AG09309 (cell line): ENCODE measurements at places on chromosomes 5 and 9.

DNA sequence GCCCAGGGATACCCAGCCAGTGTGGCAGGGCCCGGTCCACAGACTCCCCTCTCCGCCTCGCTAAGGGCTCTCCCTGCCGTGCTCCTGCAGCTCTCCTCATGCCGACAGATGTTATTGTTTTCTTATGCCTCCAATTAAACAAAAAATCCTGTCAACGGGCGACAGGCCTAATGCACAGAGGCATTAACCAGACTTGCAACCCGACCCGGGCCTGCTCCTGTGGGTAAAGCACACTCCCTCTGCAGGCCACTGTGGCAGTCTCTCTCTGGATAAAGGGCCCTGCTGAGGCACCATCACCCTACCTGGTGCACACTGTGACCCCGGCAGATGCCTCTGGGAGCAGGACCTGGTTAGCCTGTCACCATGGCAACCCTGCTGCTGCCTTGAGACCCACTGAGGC is 27.5 kb upstream of the HAND1 start:
- DNase-seq, result no peak

DNA sequence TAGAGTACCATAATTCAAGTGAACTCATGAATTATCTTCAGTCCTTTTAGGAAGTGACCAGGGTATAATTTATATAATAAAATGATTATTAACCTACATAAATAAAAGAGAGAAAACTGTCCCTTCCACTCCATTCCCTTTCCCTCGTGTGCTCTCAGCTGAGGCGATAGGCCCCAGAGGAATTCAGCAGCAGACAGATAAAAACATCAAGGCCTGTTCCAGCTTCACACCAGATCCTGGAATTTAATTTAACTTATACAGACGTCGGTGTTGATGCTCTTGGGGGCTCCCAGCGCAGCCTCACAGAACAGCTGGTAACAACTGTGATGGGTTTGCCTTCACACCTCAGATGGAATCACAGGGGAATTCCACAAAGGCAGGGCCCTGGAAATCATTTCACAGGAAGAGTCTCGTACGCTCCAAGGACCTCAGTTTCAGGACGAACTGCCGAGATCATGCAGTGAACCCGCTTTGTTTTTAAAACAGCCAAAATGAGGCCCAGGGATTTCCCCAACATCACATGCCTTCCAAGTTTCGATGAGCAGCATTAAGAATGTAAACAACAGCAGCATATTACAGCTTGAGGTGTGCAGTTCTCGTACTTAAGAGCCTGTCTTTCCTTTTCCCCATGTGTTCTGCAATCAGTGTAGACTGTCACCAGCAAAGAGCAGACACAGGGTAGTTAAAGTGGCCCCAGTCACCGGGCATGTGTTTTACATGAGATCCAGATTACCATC is 73.6 kb upstream of the ALDH1B1 start:
- DNase-seq, result no peak

- DNase-seq, result no peak
These were observed 25.2 kb upstream of the CNOT6 start for GRCh38 chr5:180468732-180469585.

DNA sequence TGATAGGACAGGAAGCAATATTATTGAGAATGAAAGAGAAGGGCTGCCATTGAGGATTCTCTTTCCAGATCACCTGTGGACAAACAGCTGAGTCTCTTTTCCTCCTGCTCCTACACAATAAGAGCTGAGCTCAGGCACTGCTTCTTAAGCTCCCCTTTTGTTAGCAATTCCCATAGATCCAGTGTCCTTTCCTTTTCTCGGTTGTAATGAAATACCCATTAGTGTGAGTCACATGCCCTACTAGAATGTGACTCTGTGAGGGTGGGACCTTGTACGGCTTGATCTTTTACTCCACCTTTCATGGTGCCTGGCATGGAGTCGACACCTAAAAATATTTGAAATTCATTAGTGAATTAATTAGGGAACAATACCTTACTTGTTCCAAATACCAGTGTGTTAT is 269.2 kb downstream of the NR3C1 start:
- DNase-seq, result no peak

- no peak for DNase-seq
These were observed 208.6 kb downstream of the GAPVD1 start for GRCh38 chr9:125470189-125470588.

DNA sequence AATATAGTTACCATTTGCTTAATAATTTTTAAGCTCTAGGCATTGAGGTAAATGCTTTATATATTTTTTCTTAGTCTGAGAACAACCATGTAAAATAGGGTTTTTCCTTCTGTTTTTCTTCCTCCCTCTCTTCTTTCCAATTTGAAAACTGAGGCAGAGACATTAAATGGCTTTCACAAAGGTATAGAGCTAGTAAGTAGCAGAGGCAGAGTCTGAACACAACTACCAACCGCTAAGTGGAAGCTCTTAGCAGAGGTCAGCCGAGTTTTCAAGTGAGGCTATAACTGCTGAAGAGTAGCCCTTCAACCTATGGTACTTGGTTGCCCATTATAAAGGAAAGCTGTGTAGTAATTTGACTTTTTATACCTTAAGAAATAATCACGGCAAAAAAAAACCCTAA is 187.1 kb downstream of the MEF2C start:
- DNase-seq, result no peak

DNA sequence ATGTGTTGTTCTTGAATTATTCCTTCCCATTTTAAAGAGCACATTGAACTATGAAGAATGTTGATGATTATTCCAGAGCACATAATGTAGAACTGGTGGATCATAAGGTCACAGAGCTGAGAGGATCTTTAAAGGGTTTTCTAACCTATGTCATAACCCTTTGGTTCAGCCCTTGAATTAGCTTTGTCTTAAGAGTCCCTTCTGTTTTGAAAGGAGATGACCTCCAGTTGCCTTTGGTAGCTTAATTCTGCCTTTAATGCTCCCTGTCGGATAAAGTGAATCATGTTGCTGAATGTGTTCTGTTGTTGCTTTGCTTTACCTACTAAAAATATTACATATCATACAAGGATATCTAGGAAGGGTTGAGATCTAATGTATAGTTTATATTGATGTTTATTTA is 99.1 kb upstream of the PRRC1 start:
- no peak for DNase-seq

DNA sequence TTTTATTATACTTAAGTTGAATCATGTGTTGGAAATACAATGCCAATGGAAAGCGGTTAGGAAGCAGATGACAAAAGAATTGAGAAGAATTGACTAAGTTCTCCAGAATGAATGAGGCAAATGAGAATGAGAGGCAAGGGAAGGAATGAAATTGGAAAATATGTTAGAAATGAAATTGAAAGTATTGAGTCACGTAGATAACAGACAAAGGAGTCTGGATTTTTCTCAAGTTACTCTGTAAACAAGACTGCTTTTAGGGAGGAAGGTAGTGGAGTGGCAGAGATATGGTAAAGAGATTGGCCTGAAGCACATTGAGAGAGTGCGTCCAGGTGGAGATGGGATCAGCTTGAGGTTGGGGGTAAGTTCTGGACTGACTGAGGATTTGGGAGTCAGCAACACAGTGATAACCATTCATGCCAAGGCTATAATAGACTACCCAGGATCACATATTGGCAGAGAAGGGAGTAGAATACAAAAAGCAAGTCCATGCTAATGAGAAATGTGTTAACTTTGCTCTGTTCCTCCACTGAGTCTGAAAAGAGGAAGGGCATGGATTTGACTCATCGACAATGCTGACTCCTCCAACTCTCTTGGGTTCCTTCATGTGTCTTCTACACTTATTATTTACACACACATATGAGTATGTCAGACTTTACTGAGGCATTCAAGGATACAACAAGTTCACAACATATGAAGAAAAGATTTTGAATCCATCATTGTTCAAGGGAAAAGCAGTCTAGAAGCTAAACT is 814.2 kb upstream of the ZNF608 start:
- no peak for DNase-seq

GRCh38 chr5:131634666-131634995 is 398 bp downstream of the RAPGEF6 start:
- no peak for DNase-seq

DNA sequence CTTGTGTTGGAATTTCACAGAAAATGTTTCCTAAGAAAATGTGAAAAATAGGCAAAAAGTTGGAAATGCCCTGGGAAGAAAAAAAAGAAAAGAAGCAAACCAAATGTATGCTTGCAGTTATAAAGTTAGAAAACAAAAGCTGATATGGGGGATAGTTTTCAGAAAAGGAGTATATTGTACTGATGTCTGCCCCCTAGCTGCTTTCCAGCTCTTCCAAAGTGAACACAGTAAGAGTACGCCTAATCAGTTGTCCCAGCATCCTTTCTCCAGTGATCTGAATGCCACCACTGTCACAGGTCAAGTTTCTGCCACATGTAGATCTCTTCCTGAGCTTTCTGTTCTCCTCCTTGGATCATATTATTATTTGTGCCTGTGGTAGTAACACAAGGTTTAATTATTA is 5.8 kb downstream of the TYRP1 start:
- DNase-seq, result no peak

GRCh38 chr5:123180676-123181393 is 91.8 kb downstream of the PRDM6 start:
- no peak for DNase-seq

DNA sequence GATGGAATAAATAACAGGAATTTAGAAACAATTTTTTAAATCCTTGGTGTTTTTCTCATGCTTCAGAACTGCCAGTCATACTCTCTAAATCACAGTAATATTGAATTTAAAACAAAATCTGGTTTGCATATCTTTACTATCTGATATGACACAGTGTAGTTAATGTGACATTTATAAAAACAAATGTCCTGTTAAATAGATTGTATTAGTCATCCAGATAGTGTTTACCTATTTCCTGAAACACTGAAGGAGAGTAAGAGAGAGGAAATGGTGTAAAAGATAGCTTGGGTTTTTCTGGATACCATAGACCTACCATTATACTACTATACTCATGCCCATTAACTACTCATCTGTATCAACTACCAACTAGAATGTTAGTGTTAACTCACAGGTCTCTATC is 292.3 kb downstream of the MAN2A1 start:
- no peak for DNase-seq

DNA sequence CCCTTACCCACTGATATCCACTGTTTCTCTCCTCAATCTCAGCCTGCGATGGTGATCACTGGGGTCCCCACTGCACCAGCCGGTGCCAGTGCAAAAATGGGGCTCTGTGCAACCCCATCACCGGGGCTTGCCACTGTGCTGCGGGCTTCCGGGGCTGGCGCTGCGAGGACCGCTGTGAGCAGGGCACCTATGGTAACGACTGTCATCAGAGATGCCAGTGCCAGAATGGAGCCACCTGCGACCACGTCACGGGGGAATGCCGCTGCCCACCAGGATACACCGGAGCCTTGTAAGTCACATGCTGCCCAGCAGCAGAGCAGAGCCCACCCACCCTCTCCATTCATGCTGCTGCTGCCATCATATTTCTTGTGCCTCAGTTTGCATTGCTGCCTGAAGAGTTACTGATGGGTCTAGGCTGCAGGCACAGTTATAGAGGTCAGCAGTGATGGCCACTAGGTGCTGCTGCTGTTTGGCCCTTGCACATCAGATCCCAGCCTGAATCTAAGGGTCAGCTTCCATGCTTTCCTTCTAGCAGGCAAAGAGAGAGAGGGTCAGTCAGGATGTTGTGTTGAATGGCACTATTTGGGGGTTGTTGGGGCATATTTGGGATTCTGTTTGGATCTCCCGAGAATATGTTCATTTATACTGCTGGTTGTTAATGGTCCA is 106.0 kb downstream of the MEGF10 start:
- no peak for DNase-seq

- no peak for DNase-seq
These were observed 166.4 kb downstream of the PRELID2 start for GRCh38 chr5:145668714-145669113.

DNA sequence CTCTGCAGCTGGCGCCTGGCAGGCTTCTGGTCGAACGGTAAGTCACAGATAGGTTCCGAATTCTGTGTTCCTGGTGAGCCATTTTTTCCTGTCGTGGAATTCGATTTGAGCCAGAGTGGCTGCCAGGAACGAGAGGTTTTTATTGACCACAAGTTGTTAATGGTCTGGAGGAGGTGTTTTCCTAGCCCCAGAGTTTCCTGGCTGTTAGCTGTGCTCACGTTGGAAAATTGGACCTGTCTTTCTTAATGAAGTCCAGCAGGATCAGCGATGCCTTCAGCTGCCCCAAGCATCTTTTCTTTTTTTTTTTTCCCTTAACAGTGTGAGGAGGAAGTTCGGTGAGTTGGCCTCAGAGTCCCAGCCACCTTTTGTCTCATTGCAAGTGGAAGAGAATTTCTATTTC is 62.9 kb downstream of the COL5A1 start:
- no peak for DNase-seq

DNA sequence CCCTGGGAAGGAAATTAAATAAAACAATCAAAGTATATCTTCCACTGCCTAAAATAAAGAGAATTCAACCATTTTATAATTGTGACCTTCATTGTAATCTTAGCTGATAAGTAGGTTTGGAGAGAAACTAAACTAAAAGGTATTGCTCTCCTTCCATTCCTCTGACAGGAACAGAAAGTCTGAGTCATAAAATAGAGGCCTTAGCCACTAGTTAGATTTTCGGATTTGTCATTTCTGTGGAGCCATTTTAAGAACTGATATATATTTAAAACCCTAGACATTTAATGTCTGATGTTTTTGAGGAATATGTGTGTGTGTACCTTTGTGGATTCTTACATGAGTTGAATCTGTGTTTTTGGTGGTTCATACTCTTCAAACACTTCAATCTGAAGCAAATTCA is 11.8 kb upstream of the TMC1 start:
- DNase-seq, result no peak

GRCh38 chr5:20300110-20300509 is 312.1 kb upstream of the CDH18 start:
- no peak for DNase-seq

GRCh38 chr9:27800159-27800558 is 226.9 kb upstream of the C9orf72 start:
- DNase-seq, result no peak

DNA sequence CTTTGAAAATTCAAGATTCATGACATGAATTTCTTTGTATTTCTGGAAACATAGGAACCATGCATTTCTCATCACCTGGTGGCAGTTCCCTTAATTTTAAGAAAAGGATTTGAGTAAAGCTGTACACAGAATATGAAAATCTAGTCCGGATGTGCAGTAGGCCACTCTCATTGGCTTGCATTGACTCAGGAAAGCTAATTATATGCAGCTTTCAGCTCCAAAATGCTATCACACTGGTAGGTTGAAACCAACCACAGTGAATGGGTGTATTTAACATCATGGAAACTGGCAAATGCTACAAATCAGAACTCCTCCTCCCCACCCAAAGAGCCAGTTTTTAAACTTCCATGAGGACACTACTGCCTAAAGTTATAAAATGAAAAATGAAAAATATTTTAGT is 161.6 kb upstream of the FBXL17 start:
- DNase-seq, result no peak

DNA sequence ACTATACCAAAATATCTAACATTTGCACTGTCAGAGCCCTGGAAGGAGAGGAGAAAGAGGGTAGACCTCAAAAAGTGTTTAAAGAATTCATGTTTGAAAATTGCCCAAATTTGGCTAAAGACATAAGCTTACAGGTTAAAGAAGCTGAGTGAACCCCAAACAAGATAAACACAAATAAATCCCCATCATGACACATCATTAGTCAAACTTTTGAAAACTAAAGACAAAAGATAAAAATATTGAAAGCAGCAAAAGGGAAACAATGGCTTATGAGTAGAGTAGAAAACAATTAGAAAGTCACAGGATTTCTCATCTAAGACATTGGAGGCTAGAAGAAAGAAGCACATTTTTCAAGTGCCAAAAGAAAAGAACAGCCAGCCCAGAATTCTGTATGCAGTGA is 6.1 kb upstream of the UBLCP1 start:
- DNase-seq, result no peak

GRCh38 chr5:109987355-109987754 is 297.6 kb downstream of the MAN2A1 start:
- no peak for DNase-seq

GRCh38 chr5:81843845-81844244 is 92.9 kb upstream of the SSBP2 start:
- no peak for DNase-seq
